Spleen (tissue), 13 donors: ENCODE measurements at places on chromosomes 2 and 18. TPM values are rescaled to one million over a fixed set of nuclear protein-coding genes. Genes with fewer than 3 reads are reported as not detected.

Gene TUBB8B
- total RNA-seq, result not detected

Gene PLCL1
- total RNA-seq, result 4.1 TPM

Gene CDKL4
- total RNA-seq, result 0.85 TPM

Gene FN1
- 39.1 TPM for total RNA-seq

Gene KCNG2
- total RNA-seq, result 0.88 TPM

Gene ZC3H6
- total RNA-seq, result 13.7 TPM

Gene IL1A
- total RNA-seq, result not detected

Gene SPR
- 22.6 TPM for total RNA-seq

Gene RAB11FIP5
- 43.2 TPM for total RNA-seq

Gene DBI
- 70.0 TPM for total RNA-seq

Gene ALPG
- total RNA-seq, result not detected

Gene SKOR2
- not detected for total RNA-seq

Gene SERPINB11
- not detected for total RNA-seq

Gene COL3A1
- total RNA-seq, result 397 TPM

Gene ZNF385B
- 4.3 TPM for total RNA-seq

Gene DSEL
- total RNA-seq, result 5.4 TPM

Gene KRCC1
- total RNA-seq, result 32.8 TPM

Gene EML6
- total RNA-seq, result 7.2 TPM

Gene STARD7
- 129 TPM for total RNA-seq

Gene UPP2
- not detected for total RNA-seq

Gene CERKL
- total RNA-seq, result 1.4 TPM

Gene TMEM247
- total RNA-seq, result not detected

Gene DES
- 17.4 TPM for total RNA-seq

Gene DOK6
- 0.89 TPM for total RNA-seq

Gene TNFAIP6
- 4.7 TPM for total RNA-seq

Gene DLX2
- total RNA-seq, result not detected

Gene COL4A3
- total RNA-seq, result 38.5 TPM

Gene IL36G
- total RNA-seq, result not detected

Gene TRIM54
- total RNA-seq, result 0.29 TPM

Gene NDUFB3
- total RNA-seq, result 58.3 TPM

Gene UGT1A10
- total RNA-seq, result not detected

Gene FOXD4L1
- total RNA-seq, result not detected

Gene CHRND
- total RNA-seq, result 0.32 TPM

Gene MYL1
- total RNA-seq, result not detected

Gene LIMS4
- total RNA-seq, result 2.2 TPM

Gene LBX2
- 0.64 TPM for total RNA-seq

Gene VWA3B
- total RNA-seq, result not detected

Gene PAPOLG
- total RNA-seq, result 24.0 TPM

Gene SLC39A6
- 17.7 TPM for total RNA-seq

Gene ACMSD
- not detected for total RNA-seq

Gene RGPD3
- 1.4 TPM for total RNA-seq

Gene SERPINB7
- not detected for total RNA-seq

Gene ALPP
- not detected for total RNA-seq

Gene OTOS
- not detected for total RNA-seq

Gene PTPN2
- total RNA-seq, result 57.6 TPM

Gene SERPINB4
- total RNA-seq, result not detected

Gene RGPD6
- 66.0 TPM for total RNA-seq

Gene ZNF892
- total RNA-seq, result 10.8 TPM

Gene ACKR3
- 86.8 TPM for total RNA-seq

Gene HNMT
- 50.9 TPM for total RNA-seq

Gene FSIP2
- total RNA-seq, result 2.6 TPM

Gene ICA1L
- 1.2 TPM for total RNA-seq

Gene CCDC121
- 4.0 TPM for total RNA-seq

Gene SLC5A7
- not detected for total RNA-seq

Gene SFTPB
- total RNA-seq, result not detected
